ENCODE measurements at places on chromosomes 4 and X. TPM values are rescaled to one million over a fixed set of nuclear protein-coding genes. Genes with fewer than 3 reads are reported as not detected.

DNA sequence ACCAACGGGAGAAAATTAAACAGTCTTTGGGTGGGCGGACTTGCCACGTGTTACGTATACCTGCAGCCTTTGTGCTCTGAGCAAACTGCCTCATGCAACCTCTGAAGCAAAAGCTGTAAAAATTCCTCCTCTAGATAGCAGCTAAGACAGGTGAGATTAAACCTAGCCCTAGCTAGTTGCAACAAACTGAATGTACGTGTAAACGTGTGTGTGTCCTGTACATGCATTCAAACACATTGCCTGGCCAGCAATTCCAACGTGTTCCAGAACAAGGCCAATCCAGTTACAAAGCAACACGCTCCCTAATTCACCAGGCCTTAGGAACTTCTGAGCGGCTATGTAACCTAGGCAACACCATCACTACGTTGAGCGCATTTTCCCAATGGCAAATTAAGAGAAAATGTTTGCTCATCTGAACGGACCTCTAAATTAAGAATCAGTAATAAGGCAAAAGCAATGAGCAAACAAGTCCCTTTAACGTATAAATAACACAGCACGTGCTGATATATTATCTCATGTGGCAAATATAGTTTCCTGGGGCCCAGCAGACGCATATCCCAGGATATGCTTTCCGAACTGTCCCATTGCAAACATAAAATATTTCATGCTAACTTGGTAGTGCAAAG, 792 bp downstream of the PPID start:
- no peak for DNase-seq

The UGT2A3 gene
- not detected for total RNA-seq

DNA sequence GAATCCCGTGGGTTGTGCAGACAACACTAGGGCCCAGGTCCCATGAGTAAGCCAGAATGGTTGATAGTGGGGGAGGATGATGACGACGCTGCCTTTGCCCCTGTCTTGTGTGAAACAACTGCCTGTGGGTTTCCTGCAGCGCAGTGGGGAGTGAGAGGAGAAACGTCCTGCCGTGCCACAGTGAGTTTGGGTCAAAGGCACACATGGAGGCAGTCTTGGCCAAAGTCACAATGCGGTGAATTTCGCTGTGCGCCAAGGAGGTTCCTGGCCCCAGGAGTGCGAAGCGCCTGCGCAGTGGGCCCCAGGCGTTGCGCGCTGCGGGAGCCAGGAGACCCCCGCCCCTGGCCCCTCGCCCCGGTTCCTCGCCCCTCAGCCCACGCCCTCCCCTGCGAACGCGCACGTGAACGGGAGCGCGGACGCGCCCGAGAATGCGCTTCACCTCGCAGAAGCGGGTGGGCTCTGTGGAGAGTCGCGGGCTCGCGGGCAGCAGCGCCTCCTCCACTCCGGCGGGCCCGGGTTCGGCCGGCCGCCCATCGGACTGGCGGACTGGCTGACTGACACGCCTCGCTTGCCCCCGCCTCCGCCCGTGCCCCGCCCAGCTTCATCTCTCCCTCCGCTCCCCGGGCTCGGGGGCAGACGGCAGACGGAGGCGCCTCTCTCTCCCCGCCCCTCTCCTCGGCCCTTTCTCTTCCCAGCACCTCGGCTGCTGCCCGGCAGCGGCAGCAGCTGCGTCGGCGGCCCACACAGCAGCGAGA, at the start of gene NUDT10:
Gene NUDT10, plus strand, starts transcription at position 635 of the 755 bp plus-strand sequence. CDS start 144 bp downstream, outside the sequence.
- peak; percentile 87 for DNase-seq

The SMAD1 gene
- total RNA-seq: 18.1 TPM

The PPP1R2C gene
- not detected for total RNA-seq

Data from osteocyte (in vitro differentiated cells).